ENCODE measurements at places on chromosomes 3 and 15. TPM values are rescaled to one million over a fixed set of nuclear protein-coding genes. Genes with fewer than 3 reads are reported as not detected.

The PTPN23 gene
- total RNA-seq = 57.6 TPM

The PRR20G gene
- not detected for total RNA-seq

The GXYLT2 gene
- total RNA-seq = 0.52 TPM

The GOLGA8J gene
- total RNA-seq = not detected

DNA sequence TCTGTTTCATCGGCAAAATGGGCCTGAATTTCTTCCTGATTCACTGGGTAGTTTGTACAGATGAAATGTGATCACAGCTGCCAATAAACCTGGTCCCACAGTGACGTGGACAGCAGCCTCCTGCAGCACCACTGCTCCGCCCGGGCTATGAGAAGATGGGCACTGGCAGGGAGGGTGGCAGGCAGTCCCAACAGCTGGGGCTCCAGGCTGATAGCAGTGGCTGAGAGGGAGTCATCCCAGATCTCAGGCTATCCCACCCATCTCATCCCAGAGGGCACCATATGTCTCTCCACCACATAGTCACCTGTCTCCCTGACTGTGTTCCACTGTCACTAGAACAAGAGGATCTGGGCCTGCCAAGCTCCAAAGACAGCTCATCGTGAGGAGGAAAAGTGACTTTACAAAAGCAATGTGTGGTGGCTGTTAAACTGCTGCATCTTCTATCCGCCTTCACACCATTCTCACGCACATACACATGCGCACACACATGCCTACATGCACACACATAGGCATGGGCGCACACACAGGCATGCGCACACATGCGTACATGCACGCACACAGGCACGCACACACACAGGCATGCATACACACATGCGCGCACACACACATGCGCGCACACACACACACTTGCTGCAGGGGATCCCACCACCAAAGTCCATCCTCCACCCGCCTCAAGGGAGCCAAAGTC lies 46.2 kb downstream of the RGMA start:
- H3K4me3 ChIP-seq = no peak overlapping the region
- no peaks in the 10 kb centered on the region for H3K4me1 ChIP-seq
- peaks cover 74% of the 10 kb centered on the region for H3K27me3 ChIP-seq
- H3K36me3 ChIP-seq = no peaks in the 10 kb centered on the region
- DNase-seq = no peak

- no peak overlapping the region for H3K27ac ChIP-seq
- no peaks in the 10 kb centered on the region for H3K4me1 ChIP-seq
- H3K36me3 ChIP-seq = no peaks in the 10 kb centered on the region
- no peak overlapping the region for H3K4me3 ChIP-seq
Measured at GRCh38 chr3:100966807-100967206, 26.4 kb downstream of the ABI3BP start.

GRCh38 chr15:82680200-82681102 lies 29.2 kb downstream of the AP3B2 start:
- H3K4me3 ChIP-seq = peak overlapping the region; percentile 74
- H3K27me3 ChIP-seq = no peaks in the 10 kb centered on the region
- DNase-seq = peak; percentile 88
- H3K36me3 ChIP-seq = peaks cover 19% of the 10 kb centered on the region
- H3K27ac ChIP-seq = peak overlapping the region; percentile 22

- H3K27ac ChIP-seq = no peak overlapping the region
- H3K36me3 ChIP-seq = no peaks in the 10 kb centered on the region
- DNase-seq = peak; percentile 34
- peaks cover 58% of the 10 kb centered on the region for H3K27me3 ChIP-seq
Measured at GRCh38 chr3:138367911-138368310, 19.5 kb downstream of the MRAS start.

DNA sequence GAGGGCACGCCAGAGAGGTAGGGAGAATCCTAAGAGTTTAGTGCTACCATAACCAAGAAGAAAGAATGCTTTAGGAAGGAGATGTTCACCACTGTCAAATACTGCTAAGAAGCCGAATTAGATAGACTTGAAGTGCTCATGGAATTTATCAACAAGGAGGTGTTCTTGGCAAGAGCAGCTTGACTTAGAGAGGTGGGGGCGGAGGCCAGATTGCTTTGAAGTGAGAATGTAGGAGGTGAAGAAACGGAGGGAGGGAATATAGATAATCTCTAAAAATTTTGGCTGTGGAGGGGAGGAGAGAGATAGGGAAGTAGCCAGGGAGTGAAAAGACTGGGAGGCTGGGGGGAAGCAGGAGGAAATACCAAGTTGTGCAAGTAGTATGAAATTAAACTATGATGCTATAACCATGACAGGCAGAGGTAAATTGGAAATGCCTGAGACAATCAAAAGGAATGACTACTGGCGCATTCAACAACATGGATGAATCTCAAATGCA lies 35.5 kb downstream of the GADL1 start:
- no peak overlapping the region for H3K4me3 ChIP-seq
- no peaks in the 10 kb centered on the region for H3K4me1 ChIP-seq
- DNase-seq = no peak
- no peaks in the 10 kb centered on the region for H3K36me3 ChIP-seq
- peaks cover 29% of the 10 kb centered on the region for H3K27me3 ChIP-seq

DNA sequence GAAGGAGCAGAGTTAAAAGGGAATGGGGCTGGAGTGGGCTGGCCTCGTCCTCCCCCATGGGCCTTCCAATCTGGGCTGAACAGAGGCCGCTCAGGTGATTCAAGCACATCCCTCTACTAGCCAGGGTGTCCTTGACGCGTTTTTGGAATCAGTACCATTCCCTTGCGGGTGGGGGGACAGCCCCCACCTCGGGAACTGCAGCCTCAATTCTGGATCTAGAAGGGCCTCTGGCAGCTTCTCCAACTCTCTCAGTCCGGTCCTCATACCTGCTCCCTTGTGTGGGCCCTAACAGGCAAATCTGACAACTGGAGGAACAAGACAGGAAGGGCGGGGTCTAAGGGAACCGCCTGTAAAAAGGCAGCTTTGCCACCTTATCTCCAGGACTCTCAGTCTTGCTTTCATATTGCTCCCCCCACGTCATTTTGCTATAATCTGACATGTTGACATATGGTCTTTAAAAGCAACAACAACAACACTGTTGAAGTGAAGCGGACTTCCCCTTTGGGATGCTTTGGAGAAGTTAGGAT lies 802 bp upstream of the CHRNB4 start:
- H3K27ac ChIP-seq = no peak overlapping the region
- H3K4me3 ChIP-seq = peak overlapping the region; percentile 69
- DNase-seq = no peak
- H3K36me3 ChIP-seq = peaks cover 11% of the 10 kb centered on the region
- peaks cover 42% of the 10 kb centered on the region for H3K27me3 ChIP-seq

- H3K36me3 ChIP-seq = no peaks in the 10 kb centered on the region
- H3K27ac ChIP-seq = no peak overlapping the region
- no peaks in the 10 kb centered on the region for H3K27me3 ChIP-seq
- no peak for DNase-seq
- H3K4me1 ChIP-seq = no peaks in the 10 kb centered on the region
Measured at GRCh38 chr3:139620438-139620837, 57.3 kb downstream of the NMNAT3 start.

DNA sequence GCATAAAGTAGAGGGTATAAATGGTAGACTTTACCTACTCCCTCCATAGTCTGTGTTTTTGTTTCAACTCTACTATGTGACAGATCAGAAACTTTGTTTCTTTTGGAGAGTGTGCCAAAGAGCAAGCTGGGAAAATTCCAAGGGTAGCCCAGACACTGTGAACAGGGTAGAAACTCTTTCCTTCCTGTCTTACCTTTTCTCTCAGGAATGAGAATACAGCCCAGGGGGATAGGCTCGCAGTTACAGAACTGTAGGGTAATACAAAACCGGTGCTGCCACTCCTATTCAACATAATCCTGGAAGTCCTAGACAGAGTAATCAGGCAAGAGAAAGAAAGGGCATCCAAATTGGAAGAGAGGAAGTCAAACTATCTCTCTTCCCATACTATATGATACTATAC lies 256.3 kb downstream of the CPNE4 start:
- H3K4me1 ChIP-seq = no peaks in the 10 kb centered on the region
- no peak for DNase-seq
- no peak overlapping the region for H3K27ac ChIP-seq

- peaks cover 89% of the 10 kb centered on the region for H3K27me3 ChIP-seq
- H3K36me3 ChIP-seq = no peaks in the 10 kb centered on the region
- H3K27ac ChIP-seq = no peak overlapping the region
- DNase-seq = no peak
- H3K4me3 ChIP-seq = no peak overlapping the region
- H3K4me1 ChIP-seq = no peaks in the 10 kb centered on the region
Measured at GRCh38 chr3:10822708-10823515, 6.9 kb downstream of the SLC6A11 start.

- DNase-seq = no peak
- H3K36me3 ChIP-seq = no peaks in the 10 kb centered on the region
- no peak within 1 kb of the TSS for H3K4me3 ChIP-seq
- no peak within 1 kb of the TSS for H3K27ac ChIP-seq
- no peaks in the 10 kb centered on the region for H3K4me1 ChIP-seq
- H3K27me3 ChIP-seq = peaks cover 73% of the 10 kb centered on the region
Measured at GRCh38 chr15:81133782-81134461, at the start of gene CFAP161. CFAP161 (plus strand) TSS chr15:81134270; CDS start chr15:81134330, 60 bp downstream.

- H3K36me3 ChIP-seq = no peaks in the 10 kb centered on the region
- no peak overlapping the region for H3K4me3 ChIP-seq
- no peaks in the 10 kb centered on the region for H3K27me3 ChIP-seq
- no peak overlapping the region for H3K27ac ChIP-seq
- no peaks in the 10 kb centered on the region for H3K4me1 ChIP-seq
- DNase-seq = no peak
Measured at GRCh38 chr3:171157286-171157685, 130.8 kb upstream of the SLC2A2 start.

Data from Calu3 (cell line).